Suprapubic skin (tissue), 4 donors: ENCODE measurements at places on chromosomes 2 and 18.

DNA sequence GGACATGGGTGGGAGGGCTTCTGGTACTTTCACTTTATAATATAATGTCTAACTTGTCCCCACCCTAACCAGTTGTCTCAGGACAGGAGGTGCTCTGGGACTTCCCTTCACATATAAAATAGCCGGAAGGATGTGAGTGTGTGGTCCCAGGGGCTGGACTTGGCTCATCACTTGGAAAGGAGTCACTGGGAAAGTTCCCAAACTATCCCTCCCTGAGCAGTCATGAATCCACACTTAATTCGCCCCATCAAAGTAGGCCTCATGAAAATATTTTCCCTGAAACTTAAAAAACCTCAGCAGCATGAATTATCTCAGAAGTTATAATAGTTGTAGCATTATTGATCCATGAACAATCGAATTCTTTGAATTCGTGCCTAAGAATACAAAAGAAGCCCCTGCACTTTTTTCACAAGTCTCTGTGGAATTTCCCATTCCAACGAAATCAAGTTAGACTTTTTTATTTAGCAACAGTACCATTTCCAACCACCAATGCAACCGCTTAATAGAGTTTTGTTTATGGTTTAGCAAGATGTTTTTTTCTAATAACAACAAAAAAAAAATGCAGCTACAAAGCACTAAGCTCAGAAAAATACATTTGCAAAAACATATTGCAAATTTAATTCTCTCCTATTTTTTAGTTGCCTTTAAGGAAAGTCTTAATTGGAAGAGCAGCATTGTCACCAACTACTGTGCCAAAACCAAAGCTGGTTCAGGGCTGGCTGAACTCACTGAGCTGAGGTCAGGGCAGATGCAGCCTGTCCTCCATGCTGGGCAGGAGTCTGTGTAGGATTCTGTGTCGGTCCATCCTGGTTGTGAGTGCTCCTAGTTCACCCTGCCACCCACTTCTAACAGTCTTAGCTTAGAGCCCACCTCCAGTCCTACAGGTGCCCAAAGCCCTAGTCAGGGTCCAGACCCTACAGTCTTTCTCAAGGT lies 68.8 kb upstream of the SPTBN1 start:
- H3K36me3 ChIP-seq = no peaks in the 10 kb centered on the region
- H3K27me3 ChIP-seq = no peaks in the 10 kb centered on the region
- peaks cover 19% of the 10 kb centered on the region for H3K4me1 ChIP-seq
- no peak overlapping the region for H3K4me3 ChIP-seq

DNA sequence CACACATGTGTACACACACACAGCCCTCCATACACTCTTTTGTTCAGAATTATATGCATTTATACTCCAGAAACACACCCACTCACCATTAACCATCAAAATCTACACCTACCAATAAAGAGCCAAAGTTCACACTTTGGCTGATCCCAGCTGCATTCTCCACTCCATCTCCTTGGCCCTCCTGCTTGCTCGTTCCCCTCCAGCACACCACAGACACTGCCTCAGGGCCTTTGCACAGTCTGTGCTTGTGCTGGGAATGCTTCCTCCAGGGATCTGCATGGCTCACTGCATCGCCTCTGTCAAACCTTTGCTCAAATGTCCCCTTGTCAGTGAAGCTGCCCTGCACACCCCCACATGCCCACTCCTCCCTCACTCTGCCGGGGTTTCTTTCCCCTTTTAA lies 46.0 kb downstream of the POMC start:
- no peak overlapping the region for H3K27ac ChIP-seq
- DNase-seq = no peak
- H3K36me3 ChIP-seq = no peaks in the 10 kb centered on the region
- no peak overlapping the region for H3K4me3 ChIP-seq

DNA sequence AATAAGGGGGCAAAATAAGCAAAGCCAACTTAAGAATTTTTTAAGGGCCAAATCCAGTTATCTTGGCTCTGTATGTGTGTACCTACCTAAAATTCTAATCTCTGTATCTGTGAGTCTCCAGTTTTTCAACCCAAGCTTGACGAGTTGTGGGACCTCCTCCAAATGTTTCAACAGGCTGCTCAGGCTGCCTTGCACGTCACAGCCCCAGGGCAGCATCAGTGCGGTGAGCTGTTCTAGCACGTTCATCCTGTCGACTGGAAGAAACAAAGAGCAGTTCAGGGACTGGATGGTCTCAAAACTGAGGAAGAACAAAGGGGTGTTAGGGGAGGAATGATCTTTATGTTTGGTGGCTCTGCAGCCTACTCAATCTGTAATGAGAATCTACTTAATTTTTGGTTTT lies 29.4 kb downstream of the NLRC4 start:
- H3K36me3 ChIP-seq = no peaks in the 10 kb centered on the region
- no peak for DNase-seq
- no peaks in the 10 kb centered on the region for H3K27me3 ChIP-seq
- H3K4me3 ChIP-seq = no peak overlapping the region
- H3K4me1 ChIP-seq = peaks cover 9% of the 10 kb centered on the region

DNA sequence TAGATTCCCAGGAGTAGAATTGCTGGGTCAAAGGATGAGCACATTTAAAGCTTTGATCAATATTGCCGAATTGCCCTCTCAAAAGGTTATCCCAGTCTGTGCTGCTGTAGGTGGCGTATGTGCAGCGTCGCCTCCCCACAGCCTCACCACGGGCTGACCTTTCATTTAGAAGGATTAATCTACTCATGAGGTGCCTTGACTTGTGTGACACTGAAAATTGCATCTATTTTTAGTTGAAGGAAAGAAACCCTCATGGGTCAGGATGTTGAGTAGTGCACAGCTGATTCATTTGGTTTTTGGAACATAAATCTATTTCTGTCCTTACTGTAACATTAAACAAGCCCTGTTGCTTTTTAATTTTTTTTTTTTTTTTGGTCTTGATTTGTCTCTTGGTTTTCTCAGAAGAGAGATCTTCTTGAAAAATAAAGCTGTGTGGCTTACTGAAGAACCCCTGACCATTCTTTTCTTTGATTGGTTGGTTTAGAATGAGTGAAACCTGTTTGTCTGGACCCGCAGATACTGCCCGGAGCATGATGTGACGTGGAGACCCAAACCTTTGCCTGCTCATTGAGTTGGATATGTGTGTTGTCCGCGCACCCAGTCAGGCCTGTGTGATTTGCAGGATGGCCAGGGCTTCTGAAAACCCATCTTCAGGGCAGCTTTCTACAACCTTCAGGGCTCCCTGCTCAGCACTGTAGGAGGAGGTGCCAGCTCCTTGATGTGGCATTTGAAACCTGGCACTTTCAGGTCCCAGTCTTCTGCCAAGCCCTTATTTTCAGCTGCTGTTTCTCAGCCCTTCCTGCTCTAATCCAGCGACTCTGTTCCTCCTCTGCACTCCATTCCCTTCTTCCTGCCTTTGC lies 61.0 kb downstream of the LPIN1 start:
- H3K27me3 ChIP-seq = no peaks in the 10 kb centered on the region
- no peaks in the 10 kb centered on the region for H3K4me1 ChIP-seq
- H3K4me3 ChIP-seq = no peak overlapping the region

- H3K27me3 ChIP-seq = no peaks in the 10 kb centered on the region
- no peaks in the 10 kb centered on the region for H3K36me3 ChIP-seq
- H3K4me3 ChIP-seq = no peak overlapping the region
- no peaks in the 10 kb centered on the region for H3K4me1 ChIP-seq
- no peak for DNase-seq
Observed at GRCh38 chr2:191789796-191790195, 57.1 kb downstream of the CAVIN2 start.

- H3K27ac ChIP-seq = no peak overlapping the region
- H3K36me3 ChIP-seq = no peaks in the 10 kb centered on the region
- no peaks in the 10 kb centered on the region for H3K4me1 ChIP-seq
- H3K27me3 ChIP-seq = no peaks in the 10 kb centered on the region
- no peak overlapping the region for H3K4me3 ChIP-seq
Observed at GRCh38 chr2:19839438-19839837, 62.3 kb downstream of the TTC32 start.
